Urinary bladder (tissue), 4 donors: ENCODE measurements at places on chromosomes 4 and X. TPM values are rescaled to one million over a fixed set of nuclear protein-coding genes. Genes with fewer than 3 reads are reported as not detected.

The RGN gene
- 4.8 TPM for total RNA-seq

The ATOH1 gene
- total RNA-seq = not detected

The DNASE1L1 gene
- total RNA-seq = 11.9 TPM

The FGF5 gene
- 0.05 TPM for total RNA-seq

The RTL3 gene
- total RNA-seq = 0.95 TPM

The TFE3 gene
- 11.7 TPM for total RNA-seq

The NKX1-1 gene
- total RNA-seq = not detected

The ATP8A1 gene
- 59.2 TPM for total RNA-seq

The FGFRL1 gene
- total RNA-seq = 5.7 TPM

The ZFYVE28 gene
- 6.3 TPM for total RNA-seq

The PLCXD1 gene
- 5.2 TPM for total RNA-seq

The SLC25A43 gene
- total RNA-seq = 12.4 TPM

The CCDC149 gene
- total RNA-seq = 17.4 TPM

The F8A3 gene
- 1.6 TPM for total RNA-seq

The TNIP3 gene
- total RNA-seq = 0.21 TPM

The ABCG2 gene
- total RNA-seq = 22.9 TPM

The NLRP2B gene
- not detected for total RNA-seq

The PAGE2B gene
- total RNA-seq = not detected

The SAGE1 gene
- not detected for total RNA-seq

The NIPAL1 gene
- 13.7 TPM for total RNA-seq

The ANXA3 gene
- total RNA-seq = 29.1 TPM

The PGAM4 gene
- not detected for total RNA-seq

The ARMCX1 gene
- 71.3 TPM for total RNA-seq

The FGF13 gene
- total RNA-seq = 59.1 TPM

The G6PD gene
- total RNA-seq = 12.8 TPM

The EXOC1L gene
- not detected for total RNA-seq

The ZNF827 gene
- total RNA-seq = 20.2 TPM

The GRID2 gene
- 26.1 TPM for total RNA-seq

The ETDA gene
- total RNA-seq = not detected

The ARHGAP36 gene
- 1.0 TPM for total RNA-seq

The NLGN3 gene
- 3.1 TPM for total RNA-seq

The NXF2B gene
- not detected for total RNA-seq

The RNF128 gene
- 13.7 TPM for total RNA-seq

The NXF2 gene
- not detected for total RNA-seq

The CENPVL2 gene
- not detected for total RNA-seq

The CXCL11 gene
- total RNA-seq = 0.85 TPM

The LAP3 gene
- total RNA-seq = 93.7 TPM

The AFM gene
- total RNA-seq = not detected

The GPRASP3 gene
- total RNA-seq = 14.3 TPM

The SHROOM2 gene
- 5.8 TPM for total RNA-seq

The DRD5 gene
- 0.11 TPM for total RNA-seq

The PABPC4L gene
- 24.7 TPM for total RNA-seq

The PDLIM3 gene
- total RNA-seq = 456 TPM
